ENCODE measurements at places on chromosomes 12 and 14.
A peak's percentile ranks its signal among the peaks of the same experiment; 100 is the strongest.

DNA sequence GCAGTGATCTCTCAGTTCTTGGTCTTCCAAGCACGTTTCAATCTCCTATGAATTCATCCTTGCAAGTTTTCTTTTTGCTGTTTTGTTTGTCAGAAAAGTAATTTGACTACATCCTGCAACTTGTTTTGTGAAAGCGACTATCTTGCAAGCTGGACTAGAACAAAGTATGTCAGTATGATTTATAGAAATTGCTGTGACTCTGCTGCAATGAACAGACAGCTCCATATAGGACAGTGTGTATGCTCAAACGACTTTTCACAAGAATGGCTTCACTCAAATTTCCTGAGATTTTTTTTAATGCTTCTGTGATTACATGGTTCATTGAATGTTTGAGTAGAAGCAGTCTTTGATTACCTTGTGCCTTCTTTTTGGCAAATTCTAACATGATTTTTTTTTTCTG lies 123.5 kb upstream of the TRHDE start:
- DNase-seq: no peak

DNA sequence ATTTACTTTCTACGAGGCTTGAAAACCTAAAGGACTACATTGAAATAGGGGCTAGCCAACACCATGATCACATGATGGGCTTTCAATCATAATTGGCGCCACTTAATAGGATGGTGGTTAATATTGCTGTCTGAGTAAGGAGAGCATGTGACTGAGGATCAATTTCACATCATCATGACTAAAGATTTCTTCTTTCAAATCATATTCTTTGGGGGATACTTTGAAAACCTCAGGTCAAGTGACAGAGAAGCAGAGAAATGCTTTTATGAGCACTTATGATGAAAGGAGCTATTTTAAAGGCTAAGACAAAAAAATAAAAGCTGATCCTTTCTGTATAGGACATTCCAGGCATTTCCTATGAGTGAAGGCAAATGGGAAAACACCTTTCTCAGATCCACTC lies 42.9 kb upstream of the KRAS start:
- DNase-seq: no peak

GRCh38 chr12:57549909-57550640 lies at the start of gene KIF5A:
Gene KIF5A, plus strand, starts transcription at chr12:57550044. Its CDS starts 228 bp downstream, at chr12:57550272.
- DNase-seq: peak; percentile 54

GRCh38 chr14:91008759-91009409 lies 51.6 kb downstream of the RPS6KA5 start:
- DNase-seq: no peak

- DNase-seq: no peak
Observed at GRCh38 chr12:78236264-78236663, 405.6 kb downstream of the NAV3 start.

GRCh38 chr12:28425526-28425925 lies 235.3 kb downstream of the CCDC91 start:
- no peak for DNase-seq

DNA sequence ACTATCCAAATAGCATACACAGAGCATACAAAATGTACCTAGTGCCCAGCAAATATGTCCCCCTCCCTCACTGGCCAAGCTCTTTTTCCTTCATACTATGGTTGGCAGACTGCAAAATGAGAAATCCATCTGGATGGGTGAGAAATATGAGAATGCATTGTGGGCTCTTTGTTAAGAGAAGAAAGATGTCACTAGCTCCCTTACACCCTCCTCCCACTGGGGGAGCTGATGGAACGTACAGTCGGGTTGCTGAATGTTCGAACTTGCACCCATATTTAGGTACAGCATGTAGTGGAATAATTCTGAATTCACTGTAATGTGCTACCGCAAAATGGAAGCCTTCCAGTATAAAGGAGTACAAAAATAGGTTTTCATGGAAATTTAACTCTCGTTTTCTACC lies 377.4 kb downstream of the GRIN2B start:
- no peak for DNase-seq

GRCh38 chr12:121918679-121919038 lies 267 bp downstream of the CFAP251 start:
- no peak for DNase-seq

DNA sequence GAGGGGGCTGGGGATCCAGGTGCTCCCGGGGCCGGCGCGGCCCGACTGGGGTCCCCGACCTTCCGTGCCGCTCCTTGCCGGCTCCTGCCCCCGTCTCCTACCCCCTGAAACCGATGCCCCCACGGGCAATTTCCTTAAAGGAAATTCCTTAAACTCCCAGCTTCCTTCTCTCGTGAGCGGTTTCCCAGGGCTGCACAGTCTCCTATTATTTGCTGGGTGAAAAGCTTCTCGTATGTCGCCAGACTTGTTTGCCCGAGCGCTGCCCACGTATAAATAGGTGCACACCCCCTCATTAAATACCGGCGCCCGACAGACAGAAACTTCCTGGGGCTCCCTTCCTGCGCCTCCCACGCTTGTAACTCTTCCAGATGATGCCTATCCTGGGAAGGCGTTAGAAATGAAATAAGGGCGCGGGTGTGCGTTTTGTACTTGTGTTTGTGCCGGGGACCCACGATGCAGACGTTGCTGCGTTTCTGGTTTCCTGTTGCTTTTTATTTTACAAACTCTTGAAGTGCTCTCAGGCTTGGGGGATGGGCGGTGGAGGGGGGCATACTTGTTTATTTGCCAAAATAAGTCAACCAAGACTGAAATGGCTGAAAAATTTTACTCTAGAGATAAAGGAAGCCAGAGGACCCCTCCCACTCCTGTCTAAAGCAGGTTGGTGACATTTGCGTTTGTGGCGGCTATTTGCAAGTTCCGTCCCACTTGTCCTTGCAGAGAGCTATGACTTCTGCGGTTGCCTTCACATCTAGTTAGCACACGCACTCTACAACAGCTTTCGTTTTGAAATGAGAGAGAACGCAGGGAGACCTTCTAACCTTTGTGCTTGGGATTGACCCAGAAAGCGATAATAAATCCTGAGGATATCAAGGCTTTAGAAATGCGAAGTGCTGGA lies 1.0 kb downstream of the HIP1R start:
- DNase-seq: peak; percentile 59

DNA sequence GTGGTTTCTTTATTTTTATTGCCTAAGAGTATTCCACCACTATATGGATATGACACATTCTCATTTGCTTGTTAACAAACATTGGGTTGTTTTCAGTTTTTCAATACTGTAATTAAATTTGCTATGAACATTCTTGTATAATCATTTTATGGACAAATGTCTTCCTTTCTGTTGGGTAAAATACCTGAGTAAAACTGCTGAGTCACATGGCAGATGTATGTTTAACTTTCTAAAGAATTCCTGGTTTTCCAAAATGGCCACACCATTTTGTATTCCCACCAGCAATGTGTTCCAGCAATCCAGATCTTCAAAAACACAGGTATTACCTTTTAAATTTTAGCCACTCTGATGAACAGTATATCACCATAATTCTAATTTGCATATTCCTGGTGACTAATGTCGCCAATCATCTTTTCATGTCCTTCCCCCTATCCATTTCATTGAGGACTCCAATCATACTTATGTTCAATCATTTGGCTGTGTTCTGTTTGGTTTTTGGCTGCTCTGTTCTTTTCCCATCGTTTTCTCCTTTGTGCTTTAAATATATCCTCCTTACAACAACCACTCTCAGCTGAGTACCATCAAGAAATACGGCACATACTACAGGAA lies 36.0 kb downstream of the CDK17 start:
- no peak for DNase-seq

GRCh38 chr12:104536841-104537240 lies 80.1 kb downstream of the CHST11 start:
- DNase-seq: no peak

DNA sequence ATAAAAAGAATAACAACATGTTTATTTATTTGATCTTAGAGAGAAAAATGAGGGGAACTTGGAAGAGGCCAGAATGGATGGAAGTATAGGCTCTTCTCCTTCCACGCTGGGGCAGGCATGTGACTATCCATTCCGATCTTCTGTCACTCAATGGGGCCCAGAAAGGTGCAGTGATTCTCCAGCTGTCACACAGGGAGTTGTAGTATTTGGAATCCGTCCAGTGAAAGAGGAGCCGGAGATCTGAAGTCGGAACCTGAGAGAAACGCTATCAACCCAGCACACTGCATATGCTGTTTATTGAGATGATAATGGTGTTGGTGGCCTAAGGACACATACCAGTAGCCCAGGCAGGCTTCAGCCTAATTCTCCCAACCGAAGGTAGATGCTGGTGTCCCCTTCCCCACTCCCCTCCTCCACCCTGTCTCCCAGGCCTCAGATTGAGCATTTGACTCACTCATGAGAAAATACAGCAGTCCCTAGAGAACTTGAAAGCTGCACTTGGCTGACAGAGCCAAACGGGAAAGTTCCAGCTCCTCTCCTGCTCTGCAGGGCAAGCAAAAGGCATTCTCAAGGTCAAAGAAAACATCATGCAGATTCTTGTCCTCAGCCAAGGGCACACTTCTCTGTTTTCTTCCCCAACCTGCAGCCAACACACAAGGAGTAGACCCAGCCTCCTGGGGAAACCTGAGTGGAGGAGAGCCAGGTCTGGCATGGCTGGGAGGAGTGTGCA lies 100.4 kb downstream of the IRF2BPL start:
- DNase-seq: no peak

GRCh38 chr12:2961705-2962104 lies 2.5 kb downstream of the TEAD4 start:
- DNase-seq: no peak

- no peak for DNase-seq
Observed at GRCh38 chr12:71159878-71160277, 2.1 kb upstream of the TSPAN8 start.

DNA sequence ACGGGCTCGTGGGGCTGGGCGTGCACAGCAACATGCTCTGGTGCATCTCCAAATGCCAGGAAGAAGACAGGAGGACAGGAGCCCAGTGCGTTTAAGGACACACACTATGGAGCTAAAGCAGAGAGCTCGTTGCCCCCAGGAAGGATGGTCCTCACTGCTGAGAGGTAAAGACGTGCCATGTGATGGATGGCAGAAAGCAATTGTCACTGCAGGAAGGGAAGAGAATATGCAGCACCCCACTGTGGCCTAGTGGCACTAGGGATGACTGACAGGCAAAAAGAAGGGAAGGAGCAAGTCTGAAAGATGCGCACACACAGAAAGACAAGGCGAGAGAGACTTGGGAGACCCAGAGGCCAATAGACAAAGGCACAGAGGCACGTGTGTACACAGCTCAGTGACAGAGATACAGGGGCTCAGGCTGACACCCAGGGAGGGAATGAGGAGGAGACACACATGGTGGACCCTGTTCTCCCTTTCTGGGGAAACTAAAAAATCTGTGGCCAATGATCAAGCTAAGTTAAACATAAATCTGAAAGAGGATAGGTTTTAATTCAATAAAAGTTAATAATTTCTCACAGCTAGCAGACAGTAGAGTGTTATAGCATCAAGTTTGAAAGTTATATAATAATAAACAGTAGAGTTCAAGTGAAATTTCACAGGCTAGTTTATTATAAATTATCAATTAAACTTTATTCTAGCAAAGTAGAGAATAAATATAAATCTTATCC lies 78.8 kb downstream of the CRACR2A start:
- no peak for DNase-seq

DNA sequence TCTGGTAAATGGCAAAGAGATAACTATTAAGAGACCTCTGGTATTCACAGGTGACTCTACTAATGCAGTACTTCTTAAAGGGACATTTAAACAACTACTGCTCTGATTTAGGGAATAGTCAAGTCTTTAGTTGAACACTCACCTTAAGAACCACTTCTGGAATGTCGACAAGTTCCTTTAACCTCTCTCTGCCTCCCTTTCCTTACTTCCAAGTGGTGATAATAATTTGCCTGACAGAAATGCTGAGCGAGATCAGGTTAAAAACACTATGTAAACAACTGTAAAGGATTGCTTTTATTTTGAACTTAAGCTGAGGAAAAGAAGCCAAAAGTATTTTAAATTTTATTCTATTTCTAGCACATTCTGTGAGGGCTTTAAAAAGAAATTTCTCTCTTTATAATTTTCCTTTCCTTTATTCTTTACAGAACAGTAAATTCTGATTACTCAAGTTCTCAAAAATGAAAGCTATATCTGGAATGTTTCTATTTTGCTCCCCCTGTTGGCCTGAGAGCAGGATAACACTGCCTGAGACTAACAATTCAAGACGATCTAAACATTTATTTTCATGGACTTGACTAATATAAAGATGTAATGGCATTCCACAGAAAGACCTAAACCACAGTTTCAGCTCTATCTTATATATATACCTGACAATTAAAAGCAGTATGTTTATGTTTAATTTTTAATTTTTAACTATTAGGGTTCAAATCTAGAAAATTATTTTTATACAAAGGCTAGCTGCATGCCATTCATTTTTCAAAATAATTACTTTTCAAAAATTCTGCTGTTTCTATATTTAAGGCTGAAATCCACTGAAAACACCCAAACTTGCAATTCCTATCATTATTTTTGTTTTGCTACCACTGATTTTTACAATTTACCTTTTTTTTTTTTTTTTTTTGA lies 29.2 kb downstream of the ZCCHC8 start:
- peak; percentile 77 for DNase-seq

- DNase-seq: no peak
Observed at GRCh38 chr12:113862590-113863454, 103.3 kb downstream of the RBM19 start.
